ENCODE measurements at places on chromosomes 16 and 17.
A peak's percentile ranks its signal among the peaks of the same experiment; 100 is the strongest.

DNA sequence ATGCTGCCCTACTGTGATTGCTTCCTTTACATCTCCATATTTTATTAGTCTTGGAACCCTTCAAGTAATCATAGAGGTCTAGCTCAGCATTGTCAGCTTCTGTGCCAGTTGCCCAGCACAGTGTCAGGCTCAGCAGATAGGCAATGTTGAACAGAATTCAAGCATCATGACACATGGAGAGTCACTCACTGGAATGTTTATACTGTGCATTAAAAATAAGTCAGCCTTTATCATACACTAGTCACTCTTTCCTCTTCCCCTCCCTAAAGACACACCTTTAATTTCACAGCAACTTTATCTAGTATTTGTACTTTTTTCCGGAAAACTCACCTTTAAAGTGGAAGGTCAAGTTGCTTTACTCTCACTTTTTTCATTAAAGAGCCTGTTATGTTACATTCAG lies 253.8 kb upstream of the CDH11 start:
- DNase-seq, result no peak

GRCh38 chr17:67156269-67157199 lies 88.5 kb downstream of the HELZ start:
- DNase-seq, result no peak

DNA sequence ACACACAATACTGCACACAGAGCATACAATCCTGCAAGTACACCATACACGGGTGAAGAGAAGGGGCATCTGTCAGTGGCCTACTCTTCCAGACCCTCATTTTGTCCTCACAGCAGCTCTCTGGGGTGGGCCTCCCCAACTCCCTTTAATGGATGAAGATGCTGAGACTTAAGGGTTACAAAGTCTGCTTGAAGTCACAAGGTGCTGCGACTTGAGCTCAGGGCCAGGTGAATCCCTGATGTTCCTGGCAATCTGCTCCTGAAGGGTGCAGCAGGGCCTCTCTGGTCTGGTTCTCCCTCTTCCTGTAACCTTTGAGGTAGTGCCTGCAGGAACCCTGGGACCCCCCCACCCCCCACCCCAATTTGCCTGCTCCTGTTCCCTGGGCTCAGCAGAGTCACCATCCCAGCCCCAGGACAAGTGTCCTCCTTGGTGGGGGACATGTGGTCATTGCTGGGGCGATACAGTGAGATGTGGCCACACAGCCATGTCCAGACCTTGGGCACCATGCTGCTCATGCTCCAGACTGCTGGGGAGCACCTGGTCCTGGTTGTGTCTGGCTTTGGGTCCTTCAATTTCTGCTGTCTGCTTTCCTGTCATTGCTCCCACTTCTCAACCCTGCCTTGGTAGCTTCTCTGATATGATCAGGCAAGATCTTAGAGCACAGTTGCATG lies 107.5 kb downstream of the METRNL start:
- no peak for DNase-seq

- DNase-seq, result peak; percentile 59
Measured at GRCh38 chr17:82351713-82352488, 7.1 kb upstream of the TEX19 start.

DNA sequence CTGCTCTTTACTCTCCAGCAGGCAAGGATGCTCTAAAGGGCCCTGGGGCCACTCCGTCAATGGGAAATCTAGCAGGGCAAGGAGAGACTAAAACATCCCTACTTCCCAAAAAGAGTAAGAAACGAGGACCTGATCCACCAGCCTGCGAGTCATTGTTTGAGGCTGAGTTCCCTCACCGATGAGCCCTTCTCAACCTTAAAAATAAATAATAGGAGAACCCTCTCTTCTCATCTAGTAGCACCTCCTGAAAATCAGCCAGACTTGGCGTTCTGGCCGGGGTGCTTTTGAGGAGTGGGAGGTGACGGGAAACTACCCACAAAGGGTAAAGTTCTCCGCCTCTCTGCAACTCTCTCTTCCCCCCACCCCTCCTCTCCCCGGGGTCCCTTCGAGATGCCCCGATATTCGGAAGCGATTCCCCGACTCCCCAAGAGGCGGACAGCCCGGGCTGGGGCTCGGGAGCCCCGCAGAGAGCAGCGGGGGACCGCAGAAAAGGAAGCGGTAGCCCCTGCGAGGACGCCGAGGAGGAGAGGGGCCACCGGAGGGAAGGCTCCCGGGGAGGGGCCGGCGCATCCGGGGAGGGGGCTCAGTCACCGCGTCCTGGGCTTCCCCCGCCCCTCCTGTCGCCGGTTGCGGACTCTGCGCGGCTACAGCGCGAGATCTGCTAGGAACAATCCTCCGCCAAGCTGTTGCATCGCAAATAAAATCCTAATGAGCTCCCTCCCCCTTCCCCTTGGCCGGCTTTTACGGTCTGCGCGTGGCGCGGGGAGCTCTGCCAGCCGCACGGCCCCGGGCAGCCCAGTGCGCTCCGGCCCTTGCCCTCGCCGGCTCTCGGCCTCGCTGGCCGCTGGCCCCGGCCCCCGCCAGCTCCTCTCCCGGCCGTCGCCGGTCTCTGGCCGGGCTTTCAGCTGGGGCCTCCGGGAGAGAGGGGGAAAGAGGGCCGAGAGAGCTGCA lies 1.3 kb downstream of the HOXB9 start:
- no peak for DNase-seq

DNA sequence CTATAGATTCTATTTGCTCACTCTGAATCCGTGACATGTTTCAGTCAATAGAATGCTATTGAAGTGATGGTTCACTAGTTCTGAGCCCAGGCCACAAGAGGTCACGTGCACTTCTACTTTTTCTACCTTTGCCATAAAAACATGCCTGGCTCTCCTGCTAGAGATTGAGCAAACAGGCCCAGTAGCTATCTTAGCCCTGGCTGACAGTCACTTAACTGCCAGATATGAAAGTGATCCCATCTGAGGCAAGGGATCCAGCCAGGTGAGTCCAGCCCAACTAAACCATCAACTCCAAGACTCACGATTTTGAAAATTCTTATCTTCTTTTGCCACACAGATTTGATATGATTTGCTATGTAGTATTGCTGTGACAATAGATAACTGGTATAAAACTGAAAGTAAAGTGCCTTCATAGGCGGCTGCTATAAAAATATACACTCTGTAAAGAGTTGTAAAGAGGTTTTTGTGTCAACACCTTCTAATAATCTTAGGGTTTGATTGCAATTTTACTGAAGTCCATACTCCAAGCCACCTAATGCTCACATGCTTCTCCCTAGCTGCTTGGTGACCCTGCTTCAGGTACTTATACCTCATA lies 937.7 kb upstream of the SOX9 start:
- no peak for DNase-seq

DNA sequence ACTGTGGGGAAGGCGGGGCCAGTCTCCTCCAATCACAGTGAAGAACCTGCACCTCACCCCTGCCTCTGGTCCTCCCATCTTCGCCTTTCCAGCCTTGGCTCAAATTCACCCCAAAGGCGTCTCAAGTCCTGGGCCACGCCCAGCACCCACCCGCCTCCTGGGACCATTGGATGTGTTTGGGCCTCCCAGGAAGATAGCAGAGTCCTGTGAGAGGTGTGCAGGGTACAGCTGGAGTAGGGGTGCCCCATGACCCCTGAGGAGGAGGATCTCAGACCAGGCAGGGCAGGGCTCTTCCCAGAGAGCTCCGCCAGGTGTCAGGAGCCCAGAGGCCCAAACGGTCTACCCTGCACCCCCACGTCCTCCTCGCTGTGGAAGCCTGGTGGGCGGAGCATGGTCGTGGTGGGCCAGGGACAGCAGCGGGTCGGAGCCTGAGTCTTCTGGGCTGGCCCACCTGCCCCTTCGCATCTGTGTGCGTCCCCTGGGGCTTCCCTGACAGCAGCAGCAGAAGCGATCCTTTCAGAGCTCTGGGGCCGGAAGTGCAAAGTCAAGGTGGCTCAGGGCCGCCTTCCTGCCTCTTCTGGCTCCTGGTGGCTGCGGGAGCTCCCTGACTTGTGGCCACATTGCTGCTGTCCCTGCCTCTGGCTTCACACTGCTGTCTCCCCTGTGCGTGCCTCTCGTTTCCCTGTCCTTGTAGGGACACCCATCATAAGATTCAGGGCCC lies 34.9 kb upstream of the ZNF469 start:
- DNase-seq, result no peak

DNA sequence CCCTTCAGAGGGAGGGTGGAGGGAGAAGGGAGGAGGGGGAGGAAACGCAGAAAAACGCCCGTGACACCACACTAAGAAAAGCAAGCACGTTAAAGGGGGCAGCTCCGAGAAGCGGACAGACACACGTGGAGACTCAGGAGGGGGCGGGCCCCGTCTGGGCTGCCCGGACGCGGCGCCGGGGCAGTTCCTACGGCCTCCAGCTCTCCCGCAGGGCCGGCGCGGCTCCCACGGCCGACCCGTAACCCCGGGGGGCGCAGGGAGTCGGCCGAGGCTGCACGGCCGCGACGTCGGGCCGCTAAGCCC lies 362 bp downstream of the KLHDC4 start:
- no peak for DNase-seq

GRCh38 chr17:50060951-50061712 lies 5.2 kb downstream of the ITGA3 start:
- no peak for DNase-seq

DNA sequence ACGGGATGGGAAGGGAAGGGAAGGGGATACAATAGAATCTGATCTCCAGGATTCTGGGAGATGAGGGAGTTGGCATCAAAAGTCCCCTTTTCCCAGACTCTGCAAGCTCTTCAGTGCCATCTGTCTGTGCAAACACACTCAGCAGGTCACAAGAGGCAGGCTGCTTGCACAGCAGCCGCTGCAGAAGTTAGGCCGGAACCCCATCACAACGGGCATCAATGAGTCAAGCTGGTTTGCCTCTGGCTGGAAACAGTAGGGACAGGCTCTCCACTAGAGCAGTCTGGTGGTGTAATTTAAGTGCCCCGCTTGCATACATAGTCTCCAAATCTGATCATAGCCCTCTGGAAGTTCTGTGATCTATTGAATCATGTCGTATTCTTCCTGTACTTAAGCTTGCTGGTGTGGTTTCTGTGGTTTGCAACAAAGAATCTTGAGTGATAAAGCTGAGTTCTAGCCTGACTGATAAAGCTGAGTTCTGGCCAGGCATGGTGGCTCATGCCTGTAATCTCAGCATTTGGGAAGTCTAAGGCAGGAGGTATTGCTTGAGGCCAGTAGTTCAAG lies 33.7 kb upstream of the KDM8 start:
- peak; percentile 33 for DNase-seq

DNA sequence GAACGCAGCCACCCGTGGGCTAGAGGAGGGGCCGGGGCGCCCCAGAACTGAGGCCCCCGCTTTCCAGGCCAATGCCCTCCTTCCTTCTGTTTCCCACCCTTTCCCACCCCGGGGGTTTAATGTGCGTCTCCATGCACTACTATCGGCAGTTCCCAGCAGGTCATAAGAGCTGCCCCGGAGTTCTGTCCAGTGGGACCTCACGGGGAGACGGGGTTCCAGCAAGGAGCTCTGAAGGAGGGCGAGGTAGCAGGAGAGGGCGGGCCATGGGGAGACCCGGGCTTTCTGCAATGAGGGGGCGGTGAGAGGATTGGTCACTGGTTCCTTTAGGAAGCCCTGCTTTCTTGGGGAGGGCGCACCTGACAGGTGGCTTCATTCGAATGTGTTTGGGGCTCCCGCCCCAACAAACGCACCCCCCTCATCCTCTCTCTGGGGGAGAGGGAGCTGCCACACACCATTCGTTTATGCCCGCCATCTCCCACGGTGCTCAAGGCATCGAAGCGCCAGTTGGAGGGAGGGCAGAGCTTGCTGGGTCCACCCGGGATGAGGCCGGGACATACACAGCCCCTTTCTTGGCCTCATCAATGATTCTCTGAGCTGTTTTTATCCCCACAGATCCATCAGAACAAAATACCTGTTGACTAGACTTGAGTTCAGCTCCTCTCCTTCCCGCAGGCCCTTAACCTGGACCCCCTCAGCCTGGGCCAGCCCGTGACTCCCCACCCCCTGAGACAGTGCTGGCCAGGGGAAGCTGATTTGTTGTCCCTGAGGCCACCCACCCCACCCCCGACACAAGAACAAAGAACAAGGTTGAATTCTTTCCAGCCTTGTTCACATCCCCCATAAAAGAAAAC lies 44.1 kb downstream of the SLC7A5 start:
- DNase-seq, result no peak

- peak; percentile 35 for DNase-seq
Measured at GRCh38 chr17:9473711-9474110, 101.9 kb downstream of the STX8 start.

GRCh38 chr17:12180644-12181261 lies 160.1 kb downstream of the MAP2K4 start:
- peak; percentile 22 for DNase-seq

- no peak for DNase-seq
Measured at GRCh38 chr16:23092801-23093117, 56.5 kb downstream of the USP31 start.

- DNase-seq, result no peak
Measured at GRCh38 chr17:82084373-82085030, 13.5 kb downstream of the FASN start.

DNA sequence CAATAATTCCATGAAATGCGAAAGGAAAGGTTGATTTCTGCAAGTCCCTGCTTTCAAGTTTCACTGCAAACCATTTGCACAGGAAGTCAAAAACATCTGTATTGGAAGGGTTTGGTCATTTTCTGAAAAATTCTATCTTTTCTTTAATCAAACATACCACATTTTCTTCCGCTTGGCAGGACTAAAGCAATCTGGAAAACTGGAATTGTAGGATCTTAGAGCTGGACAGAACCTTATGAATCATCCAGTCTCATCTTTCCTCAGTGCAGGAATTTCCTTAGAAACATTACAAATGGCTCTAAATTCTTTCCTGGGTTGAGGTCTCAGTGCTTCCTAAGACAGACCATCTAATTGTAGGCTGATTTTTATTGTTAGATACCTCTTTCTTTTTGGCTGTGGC lies 111.5 kb upstream of the ELAC2 start:
- DNase-seq, result no peak

Measured in GM04504 (cell line).